ENCODE measurements at places on chromosomes 1 and 21. TPM values are rescaled to one million over a fixed set of nuclear protein-coding genes. Genes with fewer than 3 reads are reported as not detected.

GRCh38 chr1:50473513-50473912, 50.3 kb upstream of the DMRTA2 start:
- no peak for DNase-seq

DNA sequence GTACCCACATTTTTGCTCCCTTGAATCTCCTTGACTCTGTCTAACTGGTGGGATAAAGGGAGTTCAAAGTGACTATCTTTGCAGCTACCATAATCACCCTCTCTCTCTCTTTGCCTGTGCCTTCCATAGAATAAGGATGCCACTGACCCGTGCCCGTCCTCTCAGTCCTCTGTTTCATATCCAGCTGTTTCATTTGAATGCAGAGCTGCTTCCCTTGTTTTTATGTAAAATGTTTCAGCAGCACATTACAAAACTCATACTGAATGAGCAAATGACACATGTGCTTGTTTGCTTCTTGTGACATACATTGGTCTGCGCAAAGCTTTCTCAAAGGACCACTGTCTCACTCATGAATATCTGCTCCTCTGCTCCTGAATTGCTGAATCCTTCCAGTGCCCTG, 38.4 kb downstream of the CDC42 start:
- no peak for DNase-seq

GRCh38 chr1:226033582-226033981, 28.9 kb upstream of the H3-3A start:
- no peak for DNase-seq

The ASTN1 gene
- total RNA-seq = not detected

The B3GALNT2 gene
- 35.9 TPM for total RNA-seq

The RIPK4 gene
- total RNA-seq = 25.4 TPM

GRCh38 chr1:174206148-174206836, 47.0 kb downstream of the RABGAP1L start:
- no peak for DNase-seq

The ODR4 gene
- 29.1 TPM for total RNA-seq

GRCh38 chr1:182784556-182785171, 4.9 kb upstream of the NPL start:
- peak; percentile 43 for DNase-seq

GRCh38 chr1:32746130-32746529, 43.6 kb upstream of the SYNC start:
- DNase-seq = no peak

- DNase-seq = no peak
Measured at GRCh38 chr21:35582731-35583130, 477.6 kb downstream of the SETD4 start.

DNA sequence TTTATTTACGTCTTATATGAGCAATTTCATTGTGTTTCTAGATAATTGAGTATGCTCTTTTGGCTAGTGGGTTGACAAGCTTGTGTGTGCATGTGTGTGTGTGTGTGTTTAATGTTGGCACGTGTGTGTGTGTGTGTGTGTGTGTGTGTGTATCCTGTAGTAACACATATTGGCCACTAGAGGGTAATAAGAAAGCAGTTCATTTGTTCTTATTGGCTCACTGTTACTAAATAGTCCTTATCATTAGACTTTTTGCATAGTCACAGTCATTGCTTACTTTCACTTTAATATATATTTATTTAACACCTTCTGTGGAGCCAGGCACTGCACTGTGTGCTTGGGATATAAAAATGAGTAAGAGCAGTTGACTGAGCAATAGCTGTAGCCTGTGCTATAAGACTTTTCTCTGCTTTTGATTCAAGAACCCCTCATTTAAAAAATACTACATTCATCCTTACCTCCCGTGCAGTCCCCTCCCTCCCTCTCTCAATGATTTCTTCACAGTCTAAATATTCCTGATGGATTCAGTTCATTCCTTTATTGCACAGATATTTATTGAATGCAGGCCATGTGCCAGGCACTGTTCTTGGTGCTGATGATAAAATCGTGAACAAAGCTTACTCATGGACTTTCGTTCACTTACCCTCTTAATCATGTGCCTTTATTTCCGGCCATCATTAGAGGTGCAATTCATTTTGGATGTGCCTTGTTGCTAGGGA, 96.7 kb downstream of the DYRK1A start:
- DNase-seq = no peak

GRCh38 chr1:110483308-110483685, 32.3 kb downstream of the PROK1 start:
- DNase-seq = no peak

DNA sequence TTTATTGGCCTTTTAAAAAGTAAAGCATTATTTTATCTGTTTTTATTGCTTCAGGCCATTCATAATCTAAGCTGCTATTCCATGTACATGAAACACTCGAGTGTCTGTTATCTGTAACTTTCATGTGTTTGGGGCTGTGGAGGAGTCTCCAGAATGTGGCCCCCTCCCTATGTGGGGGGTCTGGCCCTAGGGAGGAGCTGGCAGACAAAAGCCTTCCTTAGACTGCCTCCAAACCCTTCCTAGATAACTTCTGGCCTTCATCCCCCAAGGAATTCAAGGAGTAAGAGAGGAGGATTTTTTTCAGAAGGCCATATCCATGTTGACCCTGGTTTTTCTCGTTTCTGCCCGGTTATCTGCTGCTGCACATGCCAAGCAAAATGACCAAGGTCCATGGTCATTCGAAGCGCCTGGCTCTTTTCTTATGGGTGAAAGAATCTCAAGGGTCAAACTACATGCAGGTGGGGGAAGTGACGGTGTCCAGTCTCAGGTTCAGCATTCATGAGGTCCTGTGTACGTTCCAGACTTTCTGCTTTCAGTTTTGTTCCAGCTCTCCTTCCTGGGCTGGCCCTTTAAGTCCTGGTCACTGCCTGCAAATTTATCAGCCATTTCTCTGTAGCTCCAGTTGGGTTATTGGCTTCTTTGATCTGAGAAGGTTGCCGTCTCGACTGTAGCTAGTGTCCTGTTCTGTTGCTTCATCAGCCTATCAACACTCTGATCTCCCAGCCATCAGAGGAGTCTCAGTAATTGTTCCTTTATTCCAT, 8.3 kb downstream of the TENT5C start:
- no peak for DNase-seq

- DNase-seq = no peak
Measured at GRCh38 chr1:55321942-55322341, 106.8 kb upstream of the USP24 start.

- no peak for DNase-seq
Measured at GRCh38 chr1:228219962-228220780, 12.3 kb downstream of the OBSCN start.

DNA sequence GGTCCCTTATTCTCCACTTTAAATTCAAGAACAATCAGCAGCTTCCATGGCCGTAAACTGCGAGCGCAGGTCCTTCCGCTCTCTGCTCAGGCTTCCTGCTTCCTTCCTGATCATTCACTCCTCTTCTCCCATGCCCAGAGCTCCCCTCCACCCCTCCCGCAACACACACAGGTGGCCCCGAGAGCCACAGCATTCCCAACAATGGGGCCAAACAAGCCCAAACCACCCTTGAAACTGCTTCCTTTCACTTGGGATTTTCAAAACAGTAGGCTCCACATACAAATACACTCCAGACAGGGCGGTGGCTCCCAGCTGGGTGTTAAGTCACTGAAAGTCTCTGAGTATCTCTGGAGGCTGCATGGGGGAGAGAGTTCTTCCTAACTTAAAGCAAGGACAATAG, 11.4 kb downstream of the FAM89A start:
- no peak for DNase-seq

The IVL gene
- not detected for total RNA-seq

GRCh38 chr1:195618287-195618686, 990.0 kb downstream of the KCNT2 start:
- DNase-seq = no peak

GRCh38 chr1:15345705-15346345, 63.9 kb upstream of the EFHD2 start:
- DNase-seq = no peak

GRCh38 chr1:159421821-159422220, 10.2 kb upstream of the OR10J4 start:
- no peak for DNase-seq

- no peak for DNase-seq
Measured at GRCh38 chr1:93155335-93155734, 24.9 kb downstream of the TMED5 start.

GRCh38 chr1:118767971-118768370, 220.2 kb downstream of the TBX15 start:
- no peak for DNase-seq

The OLFML2B gene
- 0.56 TPM for total RNA-seq

DNA sequence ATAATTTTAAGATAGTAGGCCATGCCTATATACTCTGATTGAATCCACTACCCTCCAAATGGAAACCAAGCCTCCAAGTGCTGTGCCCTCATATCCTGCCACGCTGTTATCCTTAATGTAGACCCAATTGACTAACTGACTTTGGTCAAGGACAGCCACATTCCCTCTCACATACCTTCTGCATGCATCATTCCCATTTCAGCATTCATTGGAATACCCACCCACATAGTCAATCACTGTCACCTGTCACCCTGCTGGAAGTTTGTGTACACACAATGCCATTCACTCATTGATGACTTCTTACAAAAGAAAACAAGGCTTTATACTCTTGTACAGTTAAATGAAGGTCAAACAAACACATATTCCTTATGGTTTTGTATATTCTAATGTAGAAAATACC, 221.1 kb upstream of the PBX1 start:
- DNase-seq = peak; percentile 36

DNA sequence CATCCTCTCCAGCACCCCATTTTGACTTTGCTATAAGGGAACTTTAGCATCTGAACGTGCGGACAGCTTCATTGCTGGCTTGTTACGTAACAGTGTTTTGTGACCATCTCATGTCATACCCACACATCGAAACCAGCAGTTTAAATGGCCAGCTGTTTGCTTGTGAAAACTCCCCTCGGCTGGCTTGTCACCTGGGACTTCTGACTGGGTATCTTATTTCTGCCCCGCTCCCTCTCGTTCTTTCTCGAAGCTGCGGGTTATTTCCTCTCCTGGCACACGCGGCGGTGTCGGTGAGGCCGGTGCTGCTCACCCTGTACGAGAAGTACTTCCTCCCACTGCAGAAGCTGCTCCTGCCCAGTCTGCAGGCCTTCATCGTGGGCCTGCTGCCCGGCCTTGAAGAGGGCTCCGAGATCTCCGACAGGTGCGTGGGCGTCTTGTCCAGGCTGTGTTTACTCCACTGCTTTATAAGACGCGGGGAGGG, 43.5 kb downstream of the DOP1B start:
- DNase-seq = no peak

The GIPC2 gene
- total RNA-seq = 4.3 TPM

The ARHGEF10L gene
- total RNA-seq = 31.3 TPM

- peak; percentile 9 for DNase-seq
Measured at GRCh38 chr1:12258272-12258671, 28.4 kb downstream of the VPS13D start.

The RSPH1 gene
- total RNA-seq = 0.51 TPM

The CFAP74 gene
- total RNA-seq = not detected

GRCh38 chr1:186819126-186819525, 9.6 kb upstream of the PLA2G4A start:
- DNase-seq = no peak

DNA sequence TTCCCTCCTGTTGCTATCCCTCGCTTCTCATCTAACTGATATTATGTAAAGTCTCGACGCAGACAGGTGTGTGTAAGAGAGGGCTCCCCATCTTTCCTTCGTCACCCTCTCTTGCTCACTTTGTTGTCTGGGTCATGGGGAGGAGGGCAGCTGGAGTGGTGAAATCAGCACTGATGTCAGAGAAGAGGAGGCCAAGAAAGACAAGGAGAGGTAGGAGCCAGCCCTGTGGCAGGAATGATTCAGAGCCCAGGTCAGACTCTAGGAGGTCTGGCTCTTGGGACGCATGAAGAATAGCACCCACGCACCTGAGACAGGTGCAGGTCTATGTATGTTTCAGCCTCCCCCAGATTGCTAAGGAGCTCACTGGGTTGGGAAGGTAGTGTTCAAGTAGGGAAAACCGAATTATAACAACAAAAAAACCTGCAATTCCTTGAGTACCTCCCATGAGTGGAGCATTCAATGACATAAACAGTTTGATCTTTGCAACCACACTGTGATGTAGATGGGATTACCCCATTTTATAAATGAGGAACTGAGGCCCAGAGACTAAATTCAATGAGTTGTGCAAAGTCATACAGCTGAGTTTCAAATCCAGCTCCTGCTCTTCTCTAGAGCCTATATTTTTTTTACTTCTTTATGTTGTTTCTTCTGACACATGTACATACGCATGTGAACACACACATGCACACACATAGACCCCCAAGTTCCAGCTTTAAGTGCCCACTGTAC, 10.4 kb downstream of the NUAK2 start:
- DNase-seq = no peak

The ZNF281 gene
- total RNA-seq = 31.3 TPM

DNA sequence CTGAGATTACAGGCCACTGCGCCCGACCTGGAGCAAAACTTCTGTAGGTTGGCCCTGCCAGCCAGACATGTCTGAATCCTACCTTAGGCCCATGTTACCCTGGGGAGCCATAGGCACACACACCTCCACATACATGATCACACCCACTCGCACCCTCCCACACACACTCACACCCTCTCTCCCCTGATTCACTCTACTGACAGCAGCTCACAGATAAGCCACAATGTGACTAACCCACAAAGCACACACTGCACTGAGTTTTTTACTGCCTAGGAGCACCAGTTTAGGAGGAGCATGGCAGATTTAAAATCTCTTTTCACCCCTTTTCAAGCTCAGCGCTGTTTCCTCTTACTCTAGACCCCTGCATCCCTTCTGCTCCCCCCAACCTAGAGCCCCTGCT, 41.7 kb downstream of the SLC30A1 start:
- no peak for DNase-seq

- DNase-seq = no peak
Measured at GRCh38 chr1:154445040-154445472, 39.9 kb downstream of the IL6R start.

DNA sequence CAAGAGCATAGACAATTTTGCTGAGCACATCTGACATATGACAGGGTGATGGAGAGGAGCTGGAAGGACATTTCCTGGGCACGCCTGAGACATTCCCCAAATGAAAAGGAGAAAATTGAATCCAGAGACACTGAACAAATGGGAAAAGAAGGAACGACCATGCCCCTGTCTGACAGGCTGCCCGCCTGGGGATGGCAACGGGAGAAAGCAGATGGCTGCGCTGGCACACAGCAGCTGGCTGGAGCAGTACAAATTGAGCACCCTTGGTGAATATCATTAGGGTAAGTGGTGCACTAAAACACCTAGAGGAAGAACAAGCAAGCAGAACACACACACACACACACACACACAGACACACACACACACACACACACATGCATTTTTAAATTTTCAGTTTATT, 174.3 kb upstream of the DUSP10 start:
- DNase-seq = no peak

DNA sequence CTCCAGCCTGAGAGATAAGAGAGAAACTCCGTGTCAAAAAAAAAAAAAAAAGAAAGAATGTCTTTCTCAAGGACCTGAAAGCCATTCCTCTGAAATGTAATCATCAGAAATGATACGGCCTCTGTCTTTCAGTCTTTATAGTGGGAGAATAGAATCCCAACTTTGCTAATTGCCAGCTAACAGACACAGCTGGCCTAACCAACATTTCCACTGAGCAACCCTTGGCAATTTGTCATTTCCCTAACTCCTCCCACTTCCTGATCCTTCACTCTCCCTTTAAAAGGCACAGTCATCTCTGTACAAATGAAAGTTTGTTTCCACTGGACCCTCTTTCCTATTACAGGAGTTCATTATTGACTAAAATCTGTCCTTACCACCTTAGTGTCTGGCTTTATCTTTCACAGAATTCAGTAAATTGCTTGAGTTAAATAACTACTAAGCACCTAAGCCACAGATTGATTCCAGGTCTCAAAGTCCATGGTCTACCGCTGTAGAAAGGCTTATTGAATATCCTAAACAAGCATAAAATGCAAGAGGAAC, 4.3 kb upstream of the CBR1 start:
- DNase-seq = no peak

The REN gene
- not detected for total RNA-seq

The C1orf185 gene
- not detected for total RNA-seq

All from Caco-2 (cell line).